IPS DF 19.7 (cell line): ENCODE measurements at places on chromosomes 16 and 17.

DNA sequence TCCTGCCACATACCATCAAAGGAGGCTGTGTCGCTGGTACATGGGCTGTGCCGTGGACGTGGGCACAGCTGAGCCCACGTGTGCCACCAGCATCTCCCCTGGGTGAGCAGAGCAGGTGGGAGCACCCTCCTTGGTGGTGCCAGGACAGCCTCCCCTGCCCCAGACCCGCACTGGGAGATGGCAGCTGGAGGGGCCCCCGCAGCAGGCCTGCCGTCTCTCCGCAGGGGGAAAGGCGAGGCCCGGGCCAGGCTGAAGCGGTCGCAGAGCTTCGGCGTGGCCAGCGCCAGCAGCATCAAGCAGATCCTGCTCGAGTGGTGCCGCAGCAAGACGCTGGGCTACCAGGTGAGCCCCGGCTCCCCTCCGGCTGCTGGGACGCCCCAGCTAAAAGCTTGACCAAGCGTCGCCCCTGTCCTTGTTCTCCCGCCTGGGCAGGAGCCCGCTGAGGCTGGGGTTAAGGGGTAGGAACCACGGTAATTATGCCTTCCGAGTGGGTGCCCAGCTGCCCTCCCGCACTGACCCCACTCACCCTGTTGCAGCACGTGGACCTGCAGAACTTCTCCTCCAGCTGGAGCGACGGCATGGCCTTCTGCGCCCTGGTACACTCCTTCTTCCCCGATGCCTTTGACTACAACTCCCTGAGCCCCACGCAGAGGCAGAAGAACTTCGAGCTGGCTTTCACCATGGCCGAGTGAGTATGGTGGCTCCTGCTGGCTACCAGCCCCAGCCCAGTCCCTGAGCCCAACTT is 12.5 kb downstream of the SMTNL2 start:
- DNase-seq: no peak

- no peak for DNase-seq
These were observed 102.2 kb downstream of the CDK5R1 start for GRCh38 chr17:32588982-32589381.

DNA sequence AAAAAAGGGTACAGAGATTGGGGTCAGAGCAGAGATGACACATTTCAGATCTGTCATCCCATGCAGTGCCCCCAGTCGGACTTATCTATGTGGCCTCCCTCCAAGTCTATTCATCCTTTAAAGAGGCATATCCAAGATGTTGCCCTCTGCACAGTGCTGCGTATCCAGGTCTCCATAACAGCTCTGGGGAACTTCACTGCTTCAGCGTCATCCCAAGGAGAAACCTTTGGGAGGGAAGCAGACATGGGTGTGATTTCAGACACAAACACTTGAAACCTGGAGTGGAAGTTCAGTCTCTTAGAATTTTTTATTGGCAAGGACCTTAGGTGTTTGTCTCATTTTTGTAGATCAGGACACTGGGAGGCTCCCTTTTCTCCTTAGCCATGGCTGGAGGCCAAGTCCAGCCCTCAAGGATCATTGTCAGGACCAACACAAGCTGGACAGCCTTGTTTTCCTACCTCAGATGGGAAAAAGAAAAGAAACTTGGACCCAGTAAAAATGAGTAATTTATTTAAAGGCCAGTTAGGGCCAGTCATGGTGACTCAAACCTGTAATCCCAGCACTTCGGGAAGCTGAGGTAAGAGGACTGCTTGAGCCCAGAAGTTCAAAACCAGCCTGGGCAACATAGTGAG is 23.9 kb upstream of the NLK start:
- no peak for DNase-seq

DNA sequence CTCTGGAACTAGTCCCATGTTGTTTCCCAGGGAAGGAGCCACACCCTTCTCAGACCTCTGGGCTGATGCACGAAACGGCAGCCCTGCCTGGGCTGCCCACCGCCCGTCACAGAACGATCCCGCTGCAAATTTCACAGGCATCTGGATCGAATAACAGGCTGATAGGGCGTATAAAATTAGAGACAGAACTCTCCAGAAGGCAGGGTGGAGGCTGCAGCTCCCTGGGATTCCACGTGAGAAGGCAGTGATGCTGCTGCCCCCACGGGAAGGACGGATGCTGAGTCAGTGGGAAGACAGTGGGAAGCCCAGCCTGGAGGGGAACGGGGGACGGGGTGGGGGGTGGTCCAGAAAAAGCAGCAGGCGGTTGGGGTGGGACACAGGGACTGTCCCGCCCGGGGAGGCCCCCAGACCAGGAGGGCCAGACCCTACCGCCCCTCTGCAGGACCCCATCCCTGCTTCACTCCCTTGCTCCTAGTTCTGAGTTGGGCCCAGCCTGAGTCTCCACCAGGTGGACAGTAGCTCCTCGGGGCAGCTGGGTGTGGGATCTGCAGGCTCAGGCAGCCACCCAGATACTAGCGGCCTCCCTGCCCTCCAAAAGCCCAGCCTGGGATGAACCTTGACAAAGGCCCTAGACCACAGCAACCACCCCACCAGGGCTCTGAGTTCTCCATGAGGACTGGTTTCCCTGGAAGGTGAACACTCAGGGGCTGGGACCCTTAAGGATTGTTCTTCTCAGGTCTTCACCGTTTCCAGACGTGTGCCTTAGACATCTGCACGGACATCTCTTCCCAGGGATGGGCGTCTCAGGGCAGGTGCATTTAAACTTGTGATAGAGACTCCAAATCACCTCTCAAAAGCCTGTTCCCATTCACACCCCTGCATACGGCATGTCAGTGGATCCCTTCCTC is 117.8 kb downstream of the METRNL start:
- no peak for DNase-seq

DNA sequence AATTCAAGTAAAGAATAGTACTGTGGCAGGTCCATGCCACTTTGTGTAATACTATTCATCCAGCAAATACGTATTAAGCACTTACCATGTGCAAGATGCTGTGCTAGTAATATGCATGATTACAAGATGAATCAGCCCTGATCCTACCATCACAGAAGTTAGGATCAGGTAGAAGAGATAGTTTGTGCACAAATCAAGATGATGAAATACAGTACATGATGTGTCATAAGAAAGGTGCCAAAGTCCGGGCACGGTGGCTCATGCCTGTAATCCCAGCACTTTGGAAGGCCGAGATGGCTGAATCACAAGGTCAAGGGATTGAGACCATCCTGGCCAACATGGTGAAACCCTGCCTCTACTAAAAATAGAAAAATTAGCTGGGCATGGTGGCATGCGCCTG is 10.9 kb downstream of the COG4 start:
- no peak for DNase-seq

GRCh38 chr16:54290833-54291655 is 4.5 kb upstream of the IRX3 start:
- no peak for DNase-seq

DNA sequence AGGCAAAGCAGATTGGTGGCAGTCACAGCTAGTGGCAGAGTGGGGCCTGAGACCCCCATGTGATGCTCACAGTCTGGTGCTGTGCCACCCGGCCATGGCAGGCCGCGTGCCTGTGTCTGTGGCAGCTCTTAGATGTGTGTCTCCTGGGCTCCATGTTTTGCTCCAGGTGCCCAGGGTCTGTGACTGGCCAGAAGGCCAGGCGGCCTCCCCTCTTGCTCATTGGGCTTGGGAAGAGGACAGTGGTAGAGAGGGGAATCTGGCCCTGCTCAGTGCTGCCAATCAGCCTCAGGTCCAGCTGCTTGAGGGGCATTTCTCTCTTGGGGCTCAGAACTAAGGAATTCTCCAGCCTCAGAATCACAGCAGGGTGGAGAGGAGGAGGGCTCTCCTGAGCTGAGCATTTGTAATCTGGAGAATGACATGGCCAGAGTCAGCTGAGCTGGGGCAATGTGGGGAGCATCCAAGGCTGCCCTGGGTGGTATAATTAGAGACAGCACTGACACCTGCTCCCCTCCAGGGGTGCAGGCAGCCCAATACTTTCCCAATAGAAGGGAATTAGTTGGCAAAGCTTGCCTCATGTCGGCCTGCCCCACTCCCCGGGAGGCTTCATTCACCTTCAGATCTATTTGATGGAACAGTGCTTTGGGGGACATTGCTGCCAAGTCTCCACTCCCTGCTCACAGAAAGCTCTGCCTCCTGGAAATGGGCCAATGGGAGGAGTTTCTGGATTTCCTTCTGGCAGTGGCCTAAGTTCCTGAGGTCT is 2.7 kb upstream of the LASP1NB start:
- no peak for DNase-seq

GRCh38 chr16:7584561-7584960 is 251.9 kb downstream of the RBFOX1 start:
- DNase-seq: no peak

DNA sequence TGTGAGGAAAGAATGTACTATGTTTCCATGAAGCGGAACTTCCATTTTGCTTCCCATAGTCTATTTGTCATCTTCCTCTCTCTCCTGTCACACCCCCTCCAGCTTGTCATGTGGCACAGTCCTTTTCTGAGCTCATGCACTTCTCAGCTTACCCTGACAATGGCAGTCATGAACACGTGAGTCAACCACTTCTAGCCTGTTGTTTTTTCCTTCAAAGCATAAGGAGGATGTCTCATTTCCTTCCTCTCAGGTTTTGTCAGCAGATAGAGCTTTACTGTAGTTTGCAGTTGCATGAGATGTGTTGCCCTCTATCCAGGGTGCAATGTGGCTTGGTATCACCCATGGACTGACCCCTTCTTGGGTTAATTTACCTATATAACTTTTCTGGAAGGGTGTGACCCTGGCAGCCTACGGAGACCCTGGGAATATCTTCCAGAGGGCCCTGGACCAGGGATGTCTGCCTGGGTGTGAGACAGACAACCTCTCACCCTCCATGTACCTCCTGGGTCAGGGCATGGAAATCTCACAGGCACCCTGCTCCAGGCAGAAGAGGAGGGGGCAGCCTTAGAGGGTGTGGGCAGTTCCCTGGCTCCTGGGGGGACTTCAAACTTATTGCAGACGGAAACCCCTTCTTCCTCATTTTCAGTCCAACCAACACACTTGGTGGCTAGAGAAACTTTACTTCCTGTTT is 4.0 kb upstream of the ZNF267 start:
- no peak for DNase-seq

DNA sequence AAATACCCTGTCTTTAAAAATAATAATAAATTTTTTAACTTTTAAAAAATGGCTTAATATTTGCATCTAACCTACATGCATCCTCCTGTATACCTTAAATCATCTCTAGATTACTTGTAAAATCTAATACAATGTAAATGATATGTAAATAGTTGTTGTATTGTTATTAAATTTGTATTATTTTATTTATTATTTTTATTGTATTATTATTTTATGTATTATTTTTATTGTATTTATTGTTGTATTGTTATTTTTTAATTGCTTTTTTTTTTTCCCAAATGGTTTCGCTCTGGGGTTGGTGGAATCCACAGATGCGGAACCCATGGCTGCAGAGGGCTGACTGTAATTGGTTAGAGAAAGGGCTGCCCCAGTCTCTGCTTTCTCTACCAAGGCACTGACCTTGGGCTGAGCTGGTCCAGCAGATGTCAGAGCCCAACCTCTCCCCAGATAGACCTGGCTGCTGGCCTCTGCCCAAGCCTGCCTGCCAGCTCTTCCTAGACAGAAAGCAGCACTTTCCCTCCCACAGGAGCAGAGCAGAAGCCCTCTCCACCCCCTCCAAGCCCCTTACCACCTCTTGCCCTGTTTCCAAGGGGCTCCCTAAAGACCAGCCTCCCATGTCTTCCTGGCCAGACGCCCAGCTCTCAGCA is 183.8 kb downstream of the GSG1L start:
- DNase-seq: no peak

DNA sequence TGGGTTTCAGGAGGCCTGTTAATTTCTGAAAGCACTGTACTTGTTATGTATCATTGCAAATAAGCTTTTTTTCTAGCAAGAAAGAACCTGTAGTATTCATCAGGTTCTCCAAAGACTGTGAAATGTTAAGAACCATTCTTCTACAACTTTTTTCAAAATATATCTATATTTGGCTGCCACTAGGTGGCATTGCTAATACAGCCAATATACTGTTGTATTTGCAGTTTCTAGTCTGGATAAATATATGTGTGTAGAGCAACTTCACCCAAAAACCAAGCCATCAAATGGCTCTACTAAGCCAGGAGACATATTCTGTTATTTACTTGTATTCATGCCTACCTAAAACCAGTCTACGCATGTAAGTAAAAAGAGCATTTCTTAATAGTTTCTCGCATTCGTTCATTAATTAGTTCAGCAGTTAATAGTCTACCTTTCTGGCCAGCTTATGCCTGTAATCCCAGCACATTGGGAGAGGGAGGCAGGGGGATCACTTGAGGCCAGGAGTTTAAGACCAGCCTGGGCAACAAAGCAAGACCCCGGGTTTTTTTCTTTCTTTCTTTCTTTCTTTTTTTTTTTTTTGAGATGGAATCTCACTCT is 39.5 kb downstream of the VMP1 start:
- no peak for DNase-seq

DNA sequence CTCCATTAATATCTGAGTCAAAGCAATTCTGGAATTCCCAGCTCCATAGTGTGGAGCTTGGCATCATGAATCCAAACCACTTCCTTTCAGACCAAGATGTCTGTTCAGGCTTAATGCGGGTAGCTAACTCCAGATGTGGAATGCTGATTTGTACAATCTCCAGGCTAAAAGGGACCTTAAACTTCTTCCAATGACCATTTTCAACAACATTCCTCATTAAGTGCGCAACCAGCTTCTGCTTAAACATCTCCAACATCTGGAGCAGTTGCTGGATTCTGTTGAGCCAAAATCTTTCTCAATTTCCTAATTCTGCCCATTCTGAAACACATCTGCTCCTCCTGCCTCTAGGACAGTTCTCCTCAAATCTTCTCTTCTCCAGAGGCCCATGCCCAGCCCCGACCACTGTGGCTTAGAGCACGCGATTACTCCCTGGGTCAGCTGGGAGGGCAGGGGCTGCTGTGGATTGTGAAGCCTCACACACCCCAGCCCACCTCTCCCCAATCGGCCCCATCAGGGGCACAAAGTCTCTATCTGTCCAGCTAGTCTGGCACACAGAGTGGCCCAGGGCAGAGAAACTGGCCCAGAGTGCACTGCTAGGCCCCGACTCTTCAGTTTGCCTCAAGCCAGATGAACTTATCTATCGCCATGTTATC is 36.2 kb downstream of the ASPA start:
- DNase-seq: no peak

GRCh38 chr16:707062-707538 is 1.5 kb upstream of the FBXL16 start:
- no peak for DNase-seq

DNA sequence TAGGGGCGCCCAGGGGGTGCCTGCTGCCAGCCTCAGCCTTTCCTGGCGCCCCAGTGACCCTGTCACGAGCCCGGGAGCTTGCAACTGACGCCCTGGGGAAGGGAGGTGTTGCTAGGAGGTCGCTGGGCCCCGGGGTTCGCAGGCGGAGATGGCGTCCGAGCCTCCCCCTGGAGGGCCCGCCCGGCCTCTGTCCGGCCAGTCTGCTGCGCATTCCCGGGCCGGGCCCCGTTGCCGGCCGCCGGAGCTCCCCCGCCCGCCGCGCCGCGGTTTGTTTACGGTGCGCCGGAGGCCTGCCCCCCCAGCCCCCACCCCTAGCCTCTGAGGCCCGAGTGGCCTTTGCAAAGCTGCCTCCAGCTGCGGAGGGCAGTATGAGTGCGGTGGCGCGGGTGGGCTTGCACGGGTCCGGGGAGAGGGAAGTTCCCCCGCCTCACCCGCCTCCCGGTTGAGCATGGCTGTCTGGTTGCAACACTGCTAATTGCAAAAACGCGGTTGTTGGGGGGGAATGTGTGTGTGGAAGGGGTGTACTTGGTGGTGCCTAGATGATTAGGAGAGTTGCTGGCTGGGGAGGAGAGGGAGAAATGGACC is 514 bp downstream of the THRA start:
- no peak for DNase-seq
